ENCODE measurements at places on chromosomes 4 and X.

DNA sequence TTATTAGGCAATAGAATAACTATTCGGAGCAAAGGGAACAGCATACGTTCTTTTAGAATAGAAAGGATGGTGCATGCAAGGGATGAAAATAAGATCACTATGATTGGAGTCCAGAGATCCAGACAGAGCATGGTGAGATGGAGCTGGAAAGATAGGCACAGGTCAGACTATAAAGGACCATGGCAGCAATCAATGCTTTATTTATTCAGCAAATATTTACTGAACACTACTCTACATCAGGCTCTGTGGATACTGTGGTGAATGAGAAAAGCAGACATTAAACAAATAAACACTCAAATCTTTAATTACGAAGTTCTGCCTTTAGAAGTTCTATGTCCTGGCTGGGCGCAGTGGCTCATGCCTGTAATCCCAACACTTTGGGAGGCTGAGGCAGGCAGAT is 44.7 kb upstream of the ACSL4 start:
- no peak for DNase-seq

GRCh38 chrX:51955200-51955599 is 61.8 kb downstream of the MAGED1 start:
- DNase-seq = no peak

- peak; percentile 56 for DNase-seq
Measured at GRCh38 chr4:185839770-185840169, 27.8 kb upstream of the SORBS2 start.

DNA sequence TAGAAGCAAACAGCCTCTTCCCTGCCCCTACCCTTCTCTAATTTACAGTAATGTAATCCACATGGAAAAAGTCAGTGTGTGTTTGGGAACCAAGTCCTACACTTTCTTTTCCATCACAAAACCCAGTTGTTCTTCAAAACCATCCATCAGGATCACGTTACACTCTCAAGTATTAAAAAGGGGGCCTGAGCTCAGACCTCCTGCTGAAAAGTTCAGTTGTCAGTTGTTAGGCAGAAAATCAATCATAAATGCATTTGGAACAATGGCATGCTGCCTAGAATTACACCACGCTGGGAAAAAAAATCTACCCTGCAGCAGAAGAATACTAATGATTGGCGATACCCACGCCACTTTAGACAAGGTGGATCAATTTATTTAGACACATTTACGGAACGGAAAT is 236.5 kb downstream of the PARM1 start:
- no peak for DNase-seq

GRCh38 chrX:41386222-41386990 is 52.4 kb downstream of the DDX3X start:
- no peak for DNase-seq

DNA sequence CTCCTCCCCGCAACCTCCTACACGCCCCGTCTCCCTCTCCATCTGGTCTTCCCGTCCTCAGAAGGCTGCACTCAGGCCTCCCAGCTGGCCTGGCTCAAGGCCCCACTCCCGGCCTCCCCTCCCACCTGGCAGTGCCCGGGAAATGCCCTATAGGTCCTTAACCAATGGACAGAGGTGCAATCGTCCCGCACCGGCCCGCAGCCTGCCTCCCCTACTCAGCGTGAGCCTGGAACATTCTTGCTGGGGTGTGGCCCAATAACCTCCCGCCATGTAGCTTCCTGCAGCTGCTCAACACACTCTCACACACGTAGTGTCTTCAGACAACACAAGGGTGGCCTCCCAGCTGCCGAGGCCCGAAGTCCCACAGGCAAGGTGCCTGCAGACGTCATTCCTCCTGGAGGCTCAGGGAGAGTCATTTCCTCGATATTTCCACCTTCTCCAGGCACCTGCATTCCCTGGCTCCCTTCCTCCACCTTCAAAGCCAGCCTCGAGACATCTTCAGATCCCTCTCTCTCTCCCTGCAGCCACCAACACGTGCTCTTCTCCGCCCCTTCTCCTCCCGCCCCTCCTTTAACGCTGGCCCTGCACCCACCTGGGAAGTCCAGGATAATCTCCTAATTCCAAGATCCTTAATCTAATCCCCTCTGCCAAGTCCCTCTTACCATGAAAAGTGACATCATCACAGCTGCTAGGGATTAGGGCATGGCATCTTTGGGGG is 56.2 kb downstream of the ADRA2C start:
- no peak for DNase-seq

- no peak for DNase-seq
Measured at GRCh38 chr4:88135356-88135663, 23.1 kb downstream of the ABCG2 start.

- DNase-seq = peak; percentile 41
Measured at GRCh38 chr4:119833611-119834010, 205.0 kb upstream of the PDE5A start.

GRCh38 chrX:73987166-73987565 is 316.8 kb upstream of the ZCCHC13 start:
- DNase-seq = no peak

DNA sequence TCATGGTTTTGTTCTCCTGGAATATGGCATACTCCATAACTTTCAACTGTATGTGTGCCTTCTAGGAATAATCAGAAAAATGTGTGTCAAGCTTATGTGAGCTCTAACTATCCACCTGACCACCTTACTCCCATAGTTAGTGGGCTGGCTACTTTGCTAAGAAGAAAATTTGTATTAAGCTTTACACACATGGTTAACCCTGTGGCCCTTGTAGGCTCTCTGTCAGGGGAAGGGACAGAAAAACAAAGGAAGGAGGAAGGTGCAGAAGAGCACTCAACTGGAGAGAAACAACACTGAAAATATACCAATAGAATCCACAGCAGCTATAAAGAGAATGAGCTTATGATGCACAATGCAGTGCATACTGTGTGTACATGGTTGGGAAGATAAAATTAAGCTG is 84.6 kb downstream of the PPP3CA start:
- no peak for DNase-seq

DNA sequence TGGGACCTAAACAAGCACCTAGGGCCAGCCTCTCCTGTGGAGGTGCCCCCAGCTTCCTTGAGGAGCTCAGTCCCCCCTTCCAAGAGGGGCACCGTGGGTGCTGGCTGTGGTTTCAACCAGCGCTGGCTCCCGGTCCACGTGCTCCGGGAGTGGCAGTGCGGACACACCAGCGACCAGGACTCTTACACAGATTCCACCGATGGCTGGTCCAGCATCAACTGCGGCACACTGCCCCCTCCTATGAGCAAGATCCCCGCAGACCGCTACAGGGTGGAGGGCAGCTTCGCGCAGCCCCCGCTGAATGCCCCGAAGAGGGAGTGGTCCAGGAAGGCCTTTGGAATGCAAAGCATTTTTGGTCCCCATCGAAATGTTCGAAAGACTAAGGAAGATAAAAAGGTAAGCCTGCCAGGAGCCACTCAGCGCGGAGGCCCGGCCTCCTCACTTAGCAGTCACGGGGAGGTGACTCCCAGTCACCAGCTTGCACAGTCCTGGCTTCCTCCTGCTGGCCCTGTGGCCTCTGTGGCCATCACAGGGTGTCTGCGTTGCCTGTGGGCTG is 24.9 kb downstream of the RGS12 start:
- no peak for DNase-seq

DNA sequence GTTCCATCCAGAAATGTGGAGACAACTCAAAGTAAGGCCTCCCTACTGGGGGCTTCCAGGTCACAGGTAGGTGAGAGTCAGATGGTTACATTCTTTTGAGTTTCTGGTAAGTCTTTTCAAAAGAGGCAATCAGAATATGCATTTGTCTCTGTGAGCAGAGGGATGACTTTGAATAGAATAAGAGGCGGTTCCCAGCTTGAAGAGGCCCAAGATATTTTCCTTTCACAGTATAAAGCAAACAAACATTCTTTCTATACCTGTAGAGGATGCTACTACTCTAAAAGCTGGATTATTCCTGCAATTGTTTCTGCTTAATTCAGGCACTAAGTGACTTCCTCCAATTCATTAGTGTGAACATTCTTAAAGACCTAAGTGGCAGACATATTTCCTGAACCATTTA is 44.4 kb downstream of the DIAPH2 start:
- no peak for DNase-seq

DNA sequence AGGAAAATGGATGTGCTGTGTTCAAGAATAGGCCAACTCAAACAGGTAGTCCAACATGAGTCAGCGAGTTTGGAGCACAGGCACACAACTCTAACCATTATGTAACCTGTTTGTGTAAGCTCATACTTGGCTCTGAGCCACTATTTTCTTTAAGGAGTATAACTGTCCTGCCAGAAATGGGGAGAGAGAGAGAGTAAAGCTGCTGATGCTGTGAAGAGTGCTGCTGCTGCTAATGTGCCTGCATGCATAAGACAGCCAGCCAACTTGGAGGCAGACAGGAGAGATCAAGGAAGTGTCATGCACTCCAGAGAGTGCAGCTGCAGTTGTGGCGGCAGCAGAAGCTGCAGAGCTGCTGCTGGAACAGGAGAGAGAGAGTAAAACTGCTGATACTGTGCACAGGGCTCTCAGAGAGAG is 11.7 kb upstream of the STATH start:
- peak; percentile 66 for DNase-seq

- DNase-seq = no peak
Measured at GRCh38 chr4:153787575-153787974, 1.3 kb downstream of the SFRP2 start.

- no peak for DNase-seq
Measured at GRCh38 chr4:76061982-76062381, 12.5 kb upstream of the ART3 start.

GRCh38 chr4:134539729-134540231 is 338.2 kb upstream of the PABPC4L start:
- DNase-seq = no peak

DNA sequence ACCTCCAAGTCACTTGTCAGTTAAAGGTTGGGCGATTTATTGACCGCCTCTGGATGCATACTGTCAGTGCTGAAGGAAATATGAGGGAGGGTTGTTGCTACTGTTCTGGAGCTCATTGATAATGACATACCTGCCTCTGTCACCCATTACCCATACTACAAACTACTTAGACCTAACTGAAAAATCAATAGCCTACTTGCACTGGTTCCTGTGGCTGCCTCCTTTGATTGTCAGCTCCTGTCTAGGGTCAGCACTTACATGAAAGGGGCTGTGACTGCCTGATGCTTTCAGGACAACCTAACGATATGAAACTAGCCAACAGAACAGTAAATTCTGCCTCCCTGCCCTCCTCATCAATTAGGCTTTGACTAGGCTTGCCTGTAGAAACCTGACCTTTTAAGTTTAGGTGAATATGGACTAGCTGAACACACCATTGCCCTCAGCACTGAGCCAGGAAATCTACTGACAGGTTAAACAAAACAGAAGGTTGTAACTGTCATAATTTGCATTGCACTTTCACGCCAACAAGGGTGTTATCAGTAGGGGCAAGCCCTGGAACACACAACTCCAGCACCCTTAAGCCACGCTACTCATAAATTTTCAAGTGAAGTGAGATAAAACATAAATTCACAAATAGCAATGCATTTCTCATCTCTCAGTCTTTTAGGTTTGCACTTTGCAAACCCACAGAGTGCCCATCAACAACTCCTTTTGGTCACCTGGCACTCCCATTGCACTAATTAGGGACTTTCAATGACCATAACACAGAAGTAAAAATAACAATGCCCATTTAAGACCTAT is 9.0 kb upstream of the MAB21L2 start:
- DNase-seq = no peak

DNA sequence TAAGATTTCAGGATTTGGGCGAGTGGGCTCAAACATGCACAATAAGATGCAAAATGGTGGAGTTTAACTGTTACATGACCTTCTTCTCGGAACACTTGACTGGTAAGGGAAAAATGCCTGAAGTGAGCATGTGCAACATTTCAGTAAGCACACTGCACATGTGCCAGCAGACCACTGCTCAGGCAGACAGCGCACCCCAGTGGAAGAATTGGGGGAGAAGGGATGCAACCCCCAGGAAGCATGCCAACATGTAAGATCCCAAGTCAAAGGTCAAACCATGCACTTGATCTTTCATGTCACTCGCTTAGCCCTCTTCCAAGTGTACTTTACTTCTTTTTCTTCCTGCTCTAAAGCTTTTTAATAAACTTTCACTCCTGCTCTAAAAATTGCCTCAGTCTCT is 256.3 kb downstream of the CENPC start:
- no peak for DNase-seq

Measured in skeletal muscle cell (primary cell).